ENCODE measurements at places on chromosomes 16 and 17.
A peak's percentile ranks its signal among the peaks of the same experiment; 100 is the strongest.

- no peak for DNase-seq
These were observed 20.8 kb downstream of the C17orf67 start for GRCh38 chr17:56812901-56813388.

GRCh38 chr17:45070809-45071208, 9.7 kb downstream of the NMT1 start:
- no peak for DNase-seq

GRCh38 chr16:77789085-77790008, 983 bp downstream of the VAT1L start:
- DNase-seq, result no peak

DNA sequence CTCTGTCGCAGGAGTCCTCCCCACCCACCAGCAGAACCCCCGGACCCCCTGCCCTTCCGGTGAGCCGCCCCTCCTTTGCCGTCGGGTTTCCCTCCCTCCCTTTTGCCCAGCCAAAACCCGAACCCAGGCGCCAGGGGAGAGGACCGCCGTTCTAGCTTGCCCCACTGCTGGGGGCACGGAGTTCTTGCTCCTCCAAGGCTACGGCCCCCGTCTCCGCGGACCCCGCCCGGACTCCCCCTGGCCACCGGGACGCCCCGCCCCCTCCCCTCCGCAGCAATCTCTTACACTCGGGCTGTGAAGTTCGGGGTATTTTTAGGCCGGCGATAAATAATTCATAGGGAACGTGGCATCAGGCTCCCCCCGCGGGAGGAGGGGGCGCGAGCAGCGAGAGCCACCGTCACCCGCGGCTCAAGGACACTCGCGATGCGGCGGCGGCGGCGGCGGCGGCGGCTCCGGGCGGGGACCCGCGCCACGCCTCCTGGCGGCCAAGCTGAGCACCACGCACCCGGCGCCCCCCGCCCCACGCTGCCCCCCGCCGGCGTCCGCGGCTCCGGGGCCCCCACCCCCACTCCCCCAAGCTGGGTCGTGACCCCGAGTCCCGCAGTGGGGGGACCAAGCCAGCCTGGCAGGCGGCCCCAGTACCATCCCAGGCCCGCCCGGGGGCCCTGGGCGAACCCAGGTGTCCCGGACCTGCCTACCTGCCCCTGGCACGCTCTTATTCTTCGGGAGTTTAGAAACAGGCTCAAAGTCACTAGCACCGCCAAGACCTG, at the start of gene GRIN2C:
Gene GRIN2C (minus strand): TSS at position 427 of the 770 bp plus-strand sequence. CDS start 4,793 bp downstream, outside the sequence.
- DNase-seq, result no peak

GRCh38 chr16:69089091-69089910, 16.2 kb upstream of the HAS3 start:
- no peak for DNase-seq

- DNase-seq, result no peak
These were observed 103.2 kb upstream of the AXIN2 start for GRCh38 chr17:65664696-65665095.

DNA sequence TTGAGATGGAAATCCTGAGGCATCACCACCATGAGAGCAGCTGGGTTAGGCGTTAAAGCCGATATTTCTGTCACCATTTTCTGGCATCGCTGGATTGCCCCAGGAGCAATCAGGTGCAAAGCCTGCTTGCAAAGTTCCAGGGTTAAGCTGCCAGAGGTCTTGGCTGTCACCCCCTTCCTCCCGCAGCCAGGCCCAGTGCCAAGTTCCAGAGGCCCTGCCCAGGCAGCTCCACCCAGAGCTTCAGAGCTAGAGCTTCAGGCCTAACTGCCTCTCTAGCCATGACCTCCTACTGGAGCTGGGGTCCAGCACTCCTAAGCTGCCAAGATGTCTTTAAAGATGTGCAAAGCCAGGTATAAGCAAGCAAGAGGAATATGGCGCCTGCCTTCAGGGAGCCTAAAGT, 8.8 kb upstream of the TMEM238L start:
- DNase-seq, result no peak

DNA sequence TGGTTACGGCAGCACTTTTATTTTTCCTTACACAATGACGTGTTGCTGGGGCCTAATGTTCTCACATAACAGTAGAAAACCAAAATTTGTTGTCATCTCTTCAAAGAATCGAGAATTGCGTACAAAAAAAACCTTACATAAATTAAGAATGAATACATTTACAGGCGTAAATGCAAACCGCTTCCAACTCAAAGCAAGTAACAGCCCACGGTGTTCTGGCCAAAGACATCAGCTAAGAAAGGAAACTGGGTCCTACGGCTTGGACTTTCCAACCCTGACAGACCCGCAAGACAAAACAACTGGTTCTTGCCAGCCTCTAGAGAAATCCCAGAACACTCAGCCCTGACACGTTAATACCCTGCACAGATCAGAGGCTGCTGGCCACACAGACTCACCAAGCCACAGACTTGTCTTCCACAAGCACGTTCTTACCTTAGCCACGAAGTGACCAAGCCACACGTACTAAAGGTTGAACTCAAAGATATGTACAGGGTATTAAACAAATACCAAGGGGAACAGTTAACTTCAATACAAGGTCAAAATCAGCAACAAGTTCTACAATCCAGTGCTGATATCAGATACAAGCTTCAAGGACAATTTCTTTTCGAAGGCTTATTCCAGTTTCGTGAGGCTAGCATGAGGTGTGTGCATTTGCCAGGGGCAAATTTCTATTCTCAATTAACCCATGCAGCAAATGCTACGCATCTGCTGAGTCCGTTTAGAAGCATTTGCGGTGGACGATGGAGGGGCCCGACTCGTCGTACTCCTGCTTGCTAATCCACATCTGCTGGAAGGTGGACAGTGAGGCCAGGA, 2.4 kb downstream of the ACTG1 start:
- DNase-seq, result peak; percentile 14

DNA sequence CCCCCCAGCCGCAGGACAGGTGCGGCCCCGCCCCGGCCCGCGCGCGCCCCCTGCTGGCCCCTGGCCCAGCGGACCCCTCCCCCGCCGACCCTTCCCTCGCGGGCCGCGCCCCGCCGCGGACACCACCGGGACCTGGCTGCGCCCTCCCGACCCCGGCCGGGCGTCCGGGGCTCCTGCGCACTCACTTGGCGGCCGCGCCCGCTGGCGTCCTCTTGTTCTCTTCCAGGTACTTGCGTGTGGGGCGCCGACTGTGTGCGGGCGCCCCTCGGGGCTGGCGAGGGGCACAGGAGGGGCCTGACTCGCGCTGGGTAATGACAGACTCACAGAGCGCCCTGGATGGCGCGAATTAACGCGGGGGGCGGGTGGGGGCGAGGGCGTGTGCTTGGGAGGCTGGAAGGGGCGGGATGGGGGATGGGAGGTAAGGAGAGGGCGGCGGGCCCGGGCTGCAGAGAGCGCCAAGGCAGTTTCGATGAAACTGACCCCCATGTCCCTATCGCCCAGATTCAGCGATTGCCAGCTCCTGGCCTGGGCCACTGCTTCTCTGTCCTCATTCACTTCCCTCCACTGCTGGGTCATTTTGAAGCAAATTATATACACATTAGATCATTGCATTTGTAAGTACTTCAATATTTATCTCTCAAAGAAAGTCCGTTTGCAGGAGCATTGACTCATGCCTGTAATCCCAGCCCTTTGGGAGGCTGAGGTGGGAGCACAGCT, 445 bp upstream of the DBNDD1 start:
- DNase-seq, result no peak

- no peak for DNase-seq
These were observed 41.9 kb upstream of the NSRP1 start for GRCh38 chr17:30074730-30075129.

DNA sequence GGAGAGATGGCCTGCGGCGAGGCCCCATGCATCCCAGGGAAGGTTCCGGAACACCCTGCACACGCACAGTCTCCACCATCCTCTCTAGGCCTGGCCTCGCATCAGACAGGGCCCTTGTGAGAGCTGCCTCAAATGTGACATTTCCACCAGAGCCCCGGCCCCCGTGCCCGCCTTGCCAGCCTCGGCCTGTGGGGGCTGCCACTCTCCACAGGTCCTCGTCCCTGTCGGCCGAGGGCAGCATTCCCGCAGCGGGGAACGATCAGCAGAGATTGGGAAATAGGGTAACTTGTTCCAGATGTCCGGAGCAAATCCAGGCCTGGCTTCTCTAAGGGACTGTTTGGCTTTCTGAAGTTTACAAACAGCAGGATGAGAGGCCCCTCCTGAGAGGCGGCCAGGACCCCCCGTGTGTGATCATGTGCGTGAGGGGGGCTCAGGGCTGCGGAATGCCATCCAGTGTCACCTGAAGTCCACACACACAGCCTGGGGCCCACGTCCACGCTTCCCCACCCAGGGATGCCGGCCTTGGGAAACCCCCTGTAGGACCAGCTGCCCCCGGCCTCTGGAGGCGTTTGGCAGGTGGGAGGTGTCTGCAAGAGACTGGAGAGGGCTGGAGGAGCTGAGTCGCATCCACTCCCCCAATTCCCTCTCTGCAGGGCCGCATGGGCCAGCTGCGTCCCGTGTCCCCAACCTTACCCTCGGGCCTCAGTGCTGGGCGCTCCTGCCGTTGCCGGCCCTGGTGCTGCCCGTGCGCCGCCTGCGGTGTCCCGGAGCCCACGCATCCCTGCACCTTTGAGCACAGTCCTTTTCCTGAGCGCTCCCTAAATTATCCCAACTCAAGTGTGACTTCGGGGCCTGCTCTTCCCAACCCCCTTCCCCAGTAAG, 70.4 kb downstream of the ZDHHC7 start:
- DNase-seq, result no peak

GRCh38 chr17:31472137-31472536, 80.7 kb downstream of the RAB11FIP4 start:
- no peak for DNase-seq

- no peak for DNase-seq
These were observed 11.6 kb downstream of the DPEP1 start for GRCh38 chr16:89624777-89625761.

- DNase-seq, result peak; percentile 9
These were observed 82.2 kb downstream of the CMC2 start for GRCh38 chr16:80924372-80924978.

DNA sequence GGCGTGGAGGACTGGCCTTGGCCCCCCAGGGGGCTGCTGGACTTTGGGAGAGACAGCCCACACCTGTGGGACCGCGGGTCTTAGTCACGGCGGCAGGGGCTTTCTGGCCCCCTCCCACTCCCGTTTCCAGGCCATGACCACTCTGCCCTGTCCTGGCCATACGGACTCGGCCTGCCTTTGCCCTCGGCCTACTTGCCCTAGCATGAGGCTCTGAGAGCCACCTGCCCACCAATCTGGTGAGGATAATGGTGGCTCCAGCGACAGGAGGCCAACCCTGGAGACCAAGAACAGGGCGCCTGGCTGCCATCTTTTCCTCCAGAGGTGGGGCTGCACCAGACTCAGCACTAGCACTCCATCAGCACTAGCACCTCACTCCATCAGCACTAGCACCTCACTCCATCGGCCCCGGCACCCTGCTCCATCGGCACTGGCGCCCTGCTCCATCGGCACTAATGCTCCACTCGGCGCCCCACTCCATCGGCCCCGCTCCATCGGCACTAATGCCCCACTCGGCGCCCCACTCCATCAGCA, 7.0 kb downstream of the ZNF213 start:
- DNase-seq, result no peak

DNA sequence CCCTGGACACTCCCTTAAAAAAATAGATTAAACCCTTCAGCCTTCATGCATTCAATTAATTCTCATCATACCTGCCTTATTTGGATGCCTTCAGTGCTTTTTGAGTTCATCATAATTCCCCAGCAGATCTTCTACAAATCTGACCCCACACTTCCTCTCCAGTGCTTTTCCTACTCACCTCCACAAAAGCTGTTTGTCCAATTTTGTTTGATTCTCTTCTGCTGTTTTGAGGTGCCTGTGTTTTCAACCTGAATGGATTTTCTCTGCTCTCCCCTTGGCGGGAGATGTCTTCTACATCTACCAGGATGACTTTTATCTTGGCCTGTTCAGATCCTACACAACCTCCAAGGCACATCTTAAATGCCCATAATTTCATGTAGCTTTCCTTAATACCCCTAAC, 112.7 kb downstream of the TOX3 start:
- no peak for DNase-seq

GRCh38 chr16:80570106-80570478, 29.3 kb downstream of the DYNLRB2 start:
- DNase-seq, result no peak

- no peak for DNase-seq
These were observed 128.8 kb downstream of the FOXL1 start for GRCh38 chr16:86707171-86707570.
